ENCODE measurements at places on chromosomes 3 and 15.

- no peak for DNase-seq
Measured at GRCh38 chr3:26292780-26293179, 329.8 kb upstream of the LRRC3B start.

DNA sequence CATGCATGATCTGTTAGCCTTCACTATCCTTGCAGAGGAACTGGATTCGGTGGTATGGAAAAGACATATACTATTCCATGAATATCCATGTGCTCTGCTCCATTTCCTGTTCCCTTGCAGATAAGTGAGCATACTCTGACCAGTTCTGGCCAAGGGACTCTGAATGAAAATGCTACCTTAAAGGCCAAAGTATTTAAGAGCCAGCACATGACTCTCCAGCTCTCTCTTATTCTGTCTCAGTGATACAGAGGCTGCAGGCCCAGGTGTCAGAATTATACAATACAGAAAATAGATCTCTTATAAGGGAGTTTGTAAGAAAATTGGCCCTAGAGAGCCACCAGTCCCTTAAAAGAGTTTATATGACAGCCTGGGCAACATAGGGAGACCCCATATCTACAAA is 779.7 kb upstream of the CFAP20DC start:
- DNase-seq, result no peak

- DNase-seq, result no peak
Measured at GRCh38 chr3:58104151-58104550, 95.9 kb downstream of the FLNB start.

DNA sequence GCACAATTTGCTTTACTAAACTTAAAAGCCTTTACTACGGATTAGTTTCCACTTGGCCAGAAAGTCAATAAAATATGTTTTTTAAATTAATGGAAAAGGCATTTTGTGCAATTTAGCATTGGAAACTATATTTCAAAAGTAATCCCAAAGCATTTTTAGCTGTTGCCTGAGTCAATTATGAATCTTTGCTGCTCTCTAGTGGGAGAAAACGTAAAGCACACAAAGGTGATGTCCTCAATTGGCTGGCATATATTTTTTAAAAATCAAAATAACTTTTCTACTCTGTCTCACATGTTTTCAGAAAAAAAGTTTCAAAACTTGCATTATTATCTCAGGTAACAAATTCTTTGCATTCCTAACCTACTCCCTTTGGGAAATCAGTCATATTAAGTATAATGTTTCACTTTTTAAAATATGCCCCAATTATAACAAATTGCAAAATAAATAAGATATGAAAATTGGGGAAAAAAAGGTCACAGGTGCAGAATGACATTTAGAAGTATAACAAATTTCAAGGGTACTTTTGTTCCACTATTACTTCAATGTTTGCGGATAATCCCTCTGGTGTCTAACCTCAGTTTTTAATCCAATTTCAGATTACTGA is 47.2 kb upstream of the TEX55 start:
- DNase-seq, result no peak

DNA sequence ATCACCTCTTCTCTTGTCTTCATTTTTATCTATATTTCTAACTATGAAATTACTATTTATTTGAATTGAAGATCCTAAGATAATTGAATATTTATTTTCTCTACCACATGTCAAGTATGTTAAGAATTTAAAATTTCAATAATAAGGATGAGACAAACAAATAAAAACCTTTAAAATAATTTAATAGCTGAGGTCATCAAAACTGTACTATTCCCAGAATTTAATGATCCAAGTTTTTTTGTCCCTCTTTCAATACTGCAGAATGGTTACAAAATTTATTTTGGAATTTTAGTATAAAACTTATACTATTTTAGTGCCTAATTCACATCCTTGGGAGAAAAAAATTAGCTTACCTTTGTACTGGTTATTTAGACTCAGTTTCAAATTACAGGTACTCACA is 774.9 kb downstream of the ROBO2 start:
- DNase-seq, result no peak

- no peak for DNase-seq
Measured at GRCh38 chr15:26134812-26135211, 271.7 kb upstream of the ATP10A start.

DNA sequence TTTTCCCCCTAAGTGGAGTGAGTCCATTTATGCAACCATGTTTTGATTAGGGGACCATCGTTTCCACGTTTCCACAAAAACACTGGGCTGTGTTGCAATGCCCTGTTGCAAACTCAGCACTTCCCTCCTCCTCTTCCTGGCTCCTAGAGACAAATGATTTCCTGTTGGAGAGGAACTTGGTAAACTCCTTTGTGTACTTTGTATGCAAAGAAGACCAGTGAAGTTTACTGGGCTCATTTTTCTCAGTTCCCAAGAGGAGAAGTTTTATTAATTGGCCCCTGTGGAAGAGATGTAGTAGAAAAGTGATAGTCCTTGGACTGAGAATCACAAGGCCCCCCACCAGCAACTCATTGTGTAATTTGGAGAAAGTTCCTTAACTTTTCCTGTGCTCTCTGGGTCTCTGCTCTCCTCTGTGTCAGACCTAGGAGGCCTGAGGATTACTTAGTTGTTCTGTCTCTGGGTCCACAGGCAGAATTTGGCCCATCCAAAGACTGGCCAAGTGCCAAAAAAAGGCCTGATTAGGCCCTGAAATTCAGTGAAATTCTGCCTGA is 95.0 kb downstream of the ATG7 start:
- DNase-seq, result no peak

DNA sequence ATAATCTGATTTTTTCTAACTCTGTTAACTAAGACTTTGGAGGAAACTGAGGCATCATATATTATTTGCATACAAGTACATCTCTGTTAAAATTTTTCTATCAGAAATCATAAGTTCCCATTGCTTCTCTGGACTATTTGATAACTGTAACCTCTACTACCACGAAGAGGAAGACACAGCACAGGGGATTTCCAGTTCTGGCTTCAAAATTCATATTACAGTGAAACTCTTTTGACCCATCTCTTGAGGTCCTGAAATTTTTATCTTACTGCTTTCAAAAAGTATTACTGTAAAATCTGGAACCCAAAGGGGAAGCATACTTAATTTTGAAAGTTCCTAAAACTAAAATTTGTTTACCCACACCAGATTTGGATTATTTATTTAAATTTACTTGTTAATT is 4.2 kb downstream of the PLSCR1 start:
- no peak for DNase-seq

GRCh38 chr15:57730876-57731275 is 24.4 kb downstream of the POLR2M start:
- DNase-seq, result no peak

GRCh38 chr3:152196782-152197181 is 71.9 kb upstream of the MBNL1 start:
- DNase-seq, result no peak

DNA sequence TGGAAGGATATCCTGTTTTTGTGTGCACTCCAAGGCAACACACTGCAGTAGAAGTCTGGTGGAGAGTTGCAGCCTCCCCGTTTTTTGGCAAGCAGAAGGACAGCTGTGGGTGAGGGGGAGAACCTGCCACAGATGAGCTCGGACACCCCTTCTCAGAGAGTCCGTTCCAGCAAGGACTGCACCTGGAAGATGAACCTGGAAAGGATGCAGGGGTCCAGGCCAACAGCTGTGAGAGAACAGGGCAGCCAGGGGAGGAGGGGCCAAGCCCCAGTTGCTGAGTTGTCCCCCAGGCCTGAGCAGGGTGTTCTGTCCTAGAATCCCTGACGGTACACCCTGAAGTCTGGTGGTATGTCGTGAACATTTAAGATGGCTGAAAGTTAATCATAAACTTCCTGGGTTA is 30.2 kb downstream of the ZXDC start:
- no peak for DNase-seq

- no peak for DNase-seq
Measured at GRCh38 chr15:62899090-62899493, 143.5 kb upstream of the TPM1 start.

DNA sequence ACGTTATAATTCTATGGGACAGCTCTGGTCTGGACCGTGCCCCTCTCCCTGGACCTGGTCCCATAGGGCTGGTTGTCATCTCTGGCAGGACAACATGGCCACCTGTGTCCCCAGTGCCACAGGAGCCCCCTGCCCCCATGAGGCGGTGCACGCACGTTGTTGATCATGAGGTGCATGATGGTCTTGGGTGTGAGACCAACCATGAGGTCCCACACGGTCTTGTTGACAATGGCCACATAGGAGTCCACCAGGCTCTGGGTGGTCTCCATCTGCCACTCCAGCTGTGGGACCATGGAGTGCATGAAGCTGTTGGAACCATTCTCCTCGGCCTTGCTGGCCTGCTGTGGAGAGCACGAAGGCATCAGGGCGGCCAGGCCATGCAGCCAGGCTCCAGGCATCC is 19.7 kb downstream of the GOLGA6D start:
- DNase-seq, result no peak

DNA sequence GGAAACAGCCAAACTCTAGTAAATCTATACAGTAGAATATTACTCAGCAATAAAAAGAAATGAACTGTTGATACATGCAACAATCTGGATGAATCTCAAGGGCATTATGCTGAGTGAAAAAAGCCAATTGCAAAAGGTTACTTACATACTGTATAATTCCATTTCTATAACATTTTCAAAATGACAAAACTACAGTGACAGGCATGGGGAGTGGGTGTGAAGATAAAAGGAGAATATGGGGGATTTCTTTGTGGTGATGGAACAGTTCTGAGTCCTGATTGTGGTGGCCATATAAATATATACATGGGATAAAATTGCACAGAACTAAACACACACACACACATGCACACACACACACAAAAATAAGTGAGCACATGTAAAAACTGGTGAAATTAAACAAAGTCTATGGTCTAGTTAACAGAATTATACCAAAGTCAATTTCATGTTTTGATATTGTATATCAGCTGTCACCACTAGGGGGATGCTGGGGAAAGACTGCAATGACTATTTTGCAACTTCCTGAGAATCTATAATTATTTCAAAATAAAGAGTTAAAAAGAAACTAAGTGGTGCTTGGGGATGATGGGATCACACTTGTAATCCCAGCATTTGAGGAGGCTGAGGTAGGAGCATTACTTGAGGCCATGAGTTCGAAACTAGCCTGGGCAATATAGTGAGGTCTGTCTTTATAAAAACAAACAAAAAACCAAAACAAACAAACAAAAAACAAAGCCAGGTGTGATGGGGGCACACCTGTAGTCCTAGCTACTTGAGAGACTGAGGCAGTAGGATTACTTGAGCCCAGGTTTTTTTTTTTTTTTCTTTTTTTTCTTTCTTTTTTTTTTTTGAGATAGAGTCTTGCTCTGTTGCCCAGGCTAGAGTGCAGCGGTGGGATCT is 66.0 kb downstream of the SPTSSB start:
- no peak for DNase-seq

GRCh38 chr3:66483409-66483906 is 17.4 kb downstream of the LRIG1 start:
- no peak for DNase-seq

DNA sequence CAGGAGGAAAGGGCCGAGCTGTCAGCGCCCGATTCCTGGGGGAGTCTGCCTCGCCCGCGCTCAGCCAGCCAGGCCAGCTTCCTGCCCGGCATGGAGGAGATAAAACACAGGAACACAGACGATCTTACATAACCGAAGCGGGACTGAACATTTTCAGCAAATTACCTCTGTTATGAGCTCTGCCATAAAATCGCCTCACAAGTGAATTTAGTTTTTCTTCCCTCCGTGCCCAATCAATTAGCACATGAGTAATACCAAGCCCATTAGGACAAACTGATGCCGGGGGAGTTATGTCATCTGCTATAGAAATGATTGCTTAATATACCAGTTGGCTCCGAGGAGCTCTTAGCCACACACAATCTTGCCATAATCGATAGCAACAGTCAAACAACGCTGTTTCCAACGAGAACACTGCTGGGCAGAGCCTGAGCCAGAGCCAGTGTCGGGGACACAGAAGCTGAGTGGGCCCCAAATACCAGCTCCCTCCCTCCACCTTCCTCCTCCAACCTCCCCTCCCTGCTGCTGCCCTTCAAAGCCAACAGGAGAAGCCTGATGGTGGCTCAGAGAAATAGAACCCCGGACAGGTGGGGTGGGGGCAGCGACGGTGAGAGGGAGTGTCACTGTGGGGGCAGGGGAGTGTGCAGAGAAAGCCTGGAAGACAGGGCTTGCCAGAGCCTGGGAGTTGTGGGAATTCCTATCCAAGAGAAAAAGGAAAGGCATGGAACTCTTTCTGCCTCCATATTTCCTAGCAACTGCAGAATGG is 279.4 kb upstream of the TLE3 start:
- no peak for DNase-seq

- DNase-seq, result no peak
Measured at GRCh38 chr3:13750731-13751130, 129.1 kb downstream of the WNT7A start.

GRCh38 chr3:107271787-107272387 is 105.4 kb upstream of the CCDC54 start:
- no peak for DNase-seq

DNA sequence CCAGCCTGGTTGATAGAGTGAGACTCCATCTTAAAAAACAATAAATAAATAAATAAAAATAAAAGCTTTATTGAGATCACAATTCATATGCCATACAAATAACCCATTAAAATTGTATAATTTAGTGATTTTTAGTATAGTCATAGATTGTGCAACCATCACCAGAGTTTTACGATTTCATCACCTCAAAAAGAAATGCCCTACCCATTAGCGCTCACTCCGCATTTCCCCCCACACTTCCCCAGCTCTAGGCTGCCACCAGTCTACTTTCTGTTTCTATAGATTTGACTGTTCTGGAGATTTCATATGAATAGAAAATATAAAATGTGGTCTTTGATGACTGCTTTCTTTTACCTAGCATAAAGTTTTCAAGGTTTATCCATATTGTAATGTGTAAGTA is 57.0 kb downstream of the ARHGEF26 start:
- no peak for DNase-seq

DNA sequence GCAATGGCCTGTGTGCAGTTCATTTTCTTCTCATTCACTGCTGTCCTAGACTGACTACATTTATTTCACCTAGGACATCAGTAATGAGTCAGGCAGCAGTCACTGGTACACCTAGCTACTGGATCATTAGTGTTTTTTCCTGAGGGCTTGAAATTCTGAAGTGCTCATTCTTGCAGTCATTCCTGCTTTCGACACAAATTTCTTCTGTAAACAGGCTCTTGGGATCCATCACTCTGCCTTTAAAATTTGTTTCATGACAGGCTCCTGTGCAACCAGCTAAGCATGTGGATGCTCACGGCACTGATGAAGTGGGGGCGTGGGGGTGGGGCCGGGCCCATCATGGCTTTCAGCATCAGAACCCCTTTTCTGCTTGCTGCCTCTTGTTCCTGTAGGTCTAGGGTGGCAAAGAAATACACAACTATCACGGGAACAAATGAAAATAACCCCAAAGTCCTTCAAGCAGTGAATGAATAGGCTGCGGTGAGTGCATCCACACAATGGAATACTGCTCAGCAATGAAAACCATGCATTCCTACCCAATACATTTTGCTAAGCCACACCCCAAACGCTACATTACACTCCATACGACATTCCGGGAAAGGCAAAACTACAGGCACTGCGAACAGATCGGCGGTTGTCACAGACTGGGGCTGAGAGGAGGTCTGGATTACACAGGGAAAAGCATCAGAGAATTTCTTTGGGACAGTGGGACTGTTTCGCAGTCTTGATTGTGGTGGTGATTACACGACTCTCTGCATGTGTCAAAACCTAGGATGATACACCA is 9.3 kb upstream of the MELTF start:
- no peak for DNase-seq
